ENCODE measurements at places on chromosomes 6 and 20.
A peak's percentile ranks its signal among the peaks of the same experiment; 100 is the strongest.

GRCh38 chr6:89368107-89368506, 15.6 kb upstream of the UBE2J1 start:
- peak; percentile 48 for DNase-seq

- DNase-seq = no peak
Observed at GRCh38 chr6:41583565-41583964, 37.4 kb downstream of the FOXP4 start.

- no peak for DNase-seq
Observed at GRCh38 chr6:99219788-99220187, 129.7 kb downstream of the FAXC start.

- no peak for DNase-seq
Observed at GRCh38 chr6:56243518-56244070, 3.8 kb downstream of the COL21A1 start.

DNA sequence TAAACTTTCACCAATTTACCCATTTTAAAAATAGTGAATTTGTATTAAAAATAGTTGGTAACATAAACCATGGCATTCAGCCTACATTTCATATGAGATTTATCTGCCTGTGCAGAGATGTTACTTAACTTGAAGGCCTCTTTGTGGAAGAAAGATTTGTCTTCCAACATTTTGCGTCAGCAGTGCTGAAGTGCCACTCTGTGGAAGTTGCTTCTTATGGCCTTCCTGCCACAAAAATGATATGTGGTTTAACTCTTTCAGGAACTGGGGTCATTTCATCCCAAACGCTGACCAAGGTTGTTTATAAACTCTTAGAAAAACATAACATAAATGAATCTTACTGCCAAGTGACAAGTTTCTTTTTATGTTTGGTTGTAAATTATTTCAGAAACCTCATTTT, 246.8 kb downstream of the ARID1B start:
- no peak for DNase-seq

GRCh38 chr6:56489559-56489958, 153.1 kb downstream of the DST start:
- DNase-seq = no peak

DNA sequence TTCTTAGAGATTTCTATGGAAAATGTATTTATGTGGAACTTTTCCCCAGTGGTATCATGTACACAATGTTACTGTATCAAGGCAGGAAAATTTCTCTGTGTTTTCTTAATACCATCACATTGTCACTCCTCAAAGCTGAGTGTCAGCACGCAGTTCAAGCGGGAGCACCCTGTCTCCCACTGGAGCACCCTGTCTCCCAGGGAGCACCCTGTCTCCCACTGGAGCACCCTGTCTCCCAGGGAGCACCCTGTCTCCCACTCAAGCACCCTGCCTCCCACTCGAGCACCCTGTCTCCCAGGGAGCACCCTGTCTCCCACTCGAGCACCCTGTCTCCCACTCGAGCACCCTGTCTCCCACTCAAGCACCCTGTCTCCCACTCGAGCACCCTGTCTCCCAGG, 51.3 kb downstream of the PSMG4 start:
- DNase-seq = no peak

- peak; percentile 29 for DNase-seq
Observed at GRCh38 chr6:116963972-116964371, 86.9 kb downstream of the RFX6 start.

DNA sequence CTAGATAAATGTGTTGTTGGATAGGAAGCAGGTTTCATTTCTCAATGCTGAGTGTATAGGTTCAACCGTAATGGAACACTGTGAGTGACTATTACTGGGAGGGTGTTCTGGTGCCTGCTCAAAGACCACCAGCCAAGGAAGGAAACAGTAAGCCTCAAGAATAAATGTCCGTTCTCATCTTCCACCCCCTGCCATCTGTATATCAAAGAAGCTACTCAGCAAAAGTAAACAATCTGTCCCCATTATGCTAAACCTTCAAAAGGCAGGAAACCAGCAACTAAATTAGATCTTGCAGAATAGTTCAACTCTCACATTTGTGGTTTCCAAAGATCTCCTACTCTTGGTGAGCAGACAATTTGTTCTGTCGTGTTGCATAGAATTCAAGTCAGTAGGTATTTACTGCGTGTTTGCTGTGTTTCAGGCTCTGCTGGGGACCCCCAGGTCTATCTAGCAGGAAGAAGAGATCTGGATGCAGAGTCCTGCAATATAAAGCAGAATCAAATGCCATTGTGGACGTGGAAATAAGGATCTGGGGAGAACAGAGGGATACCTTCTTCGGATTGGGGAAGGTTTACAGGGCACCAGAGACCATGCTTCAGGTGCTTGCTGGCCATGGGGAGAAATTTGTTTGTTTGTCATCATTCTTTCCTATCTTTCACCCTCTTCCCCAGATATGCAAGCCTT, 87.3 kb downstream of the SCML4 start:
- DNase-seq = no peak

DNA sequence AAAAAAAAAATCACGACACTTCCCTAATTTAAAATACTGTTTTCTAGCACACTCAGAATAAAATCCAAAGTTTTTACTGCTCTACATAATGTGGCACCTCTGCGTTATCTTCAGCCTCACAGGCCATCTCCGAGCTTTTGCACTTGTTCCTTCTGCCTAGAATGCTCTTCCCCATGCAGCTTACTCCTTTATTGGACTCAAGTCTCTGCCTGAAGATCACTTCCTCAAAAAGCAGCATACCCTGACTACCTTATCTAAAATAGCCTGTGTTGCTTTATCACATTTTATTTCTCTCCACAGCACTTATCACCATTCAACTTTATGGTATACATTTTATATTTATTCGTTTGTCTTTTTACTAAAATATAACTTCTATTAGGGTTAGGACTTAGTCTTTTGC, 2.3 kb downstream of the ZNF322 start:
- DNase-seq = no peak

- DNase-seq = no peak
Observed at GRCh38 chr6:107786179-107786578, 37.9 kb downstream of the SCML4 start.

- DNase-seq = peak; percentile 57
Observed at GRCh38 chr20:35226884-35227681, 593 bp downstream of the MMP24 start.

- DNase-seq = no peak
Observed at GRCh38 chr20:8213831-8214587, 81.9 kb downstream of the PLCB1 start.

- no peak for DNase-seq
Observed at GRCh38 chr6:168371185-168371584, 51.6 kb upstream of the DACT2 start.
